ENCODE measurements at places on chromosomes 16 and 17.

DNA sequence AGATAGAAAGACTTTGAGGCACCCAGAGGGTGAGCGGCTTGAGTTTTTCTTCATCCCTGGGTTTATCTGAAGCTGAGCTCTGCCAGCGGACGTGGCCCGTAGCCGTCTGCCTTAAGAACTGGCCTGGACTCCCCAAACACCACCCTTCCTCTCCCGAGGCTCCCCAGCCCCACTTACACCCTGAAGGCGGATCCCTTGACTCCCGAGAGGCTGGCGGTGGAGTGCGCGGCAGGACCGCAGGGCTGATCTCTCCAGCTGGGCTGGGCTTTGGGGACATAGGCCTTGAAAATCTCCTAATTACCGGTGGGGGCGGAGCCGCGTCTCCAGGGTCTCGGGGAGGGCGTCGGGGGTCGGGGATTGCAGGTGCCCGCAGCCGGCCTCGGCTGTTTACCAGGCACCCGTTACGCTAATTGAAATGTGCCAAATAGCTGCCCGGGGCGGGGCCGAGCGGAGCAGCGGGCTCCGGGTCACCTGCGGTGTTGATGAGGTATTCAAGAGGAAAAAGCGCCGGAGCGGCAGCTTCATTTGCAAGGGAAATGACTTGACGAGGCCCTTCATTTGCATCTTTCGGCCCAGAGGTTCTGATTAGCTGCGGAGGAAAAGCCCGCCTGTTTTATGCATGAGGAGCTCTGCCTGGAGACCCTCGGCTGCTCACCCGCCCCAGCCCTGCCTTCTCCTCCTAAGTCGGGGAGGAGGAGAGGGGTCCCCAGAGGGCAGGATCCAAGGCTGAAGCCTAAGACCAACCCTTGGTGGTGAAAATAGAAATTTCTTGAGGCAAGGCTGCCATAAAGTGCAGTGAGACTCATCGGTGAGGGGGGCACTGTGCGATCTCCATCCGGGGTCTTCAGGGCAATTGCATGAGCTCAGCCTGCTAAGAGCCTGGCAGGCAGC, 100.7 kb downstream of the MGAT5B start:
- peak; percentile 60 for DNase-seq

GRCh38 chr17:36546418-36547093, 1.8 kb downstream of the GGNBP2 start:
- no peak for DNase-seq

GRCh38 chr17:21573961-21574610, 118.2 kb upstream of the KCNJ18 start:
- peak; percentile 32 for DNase-seq

DNA sequence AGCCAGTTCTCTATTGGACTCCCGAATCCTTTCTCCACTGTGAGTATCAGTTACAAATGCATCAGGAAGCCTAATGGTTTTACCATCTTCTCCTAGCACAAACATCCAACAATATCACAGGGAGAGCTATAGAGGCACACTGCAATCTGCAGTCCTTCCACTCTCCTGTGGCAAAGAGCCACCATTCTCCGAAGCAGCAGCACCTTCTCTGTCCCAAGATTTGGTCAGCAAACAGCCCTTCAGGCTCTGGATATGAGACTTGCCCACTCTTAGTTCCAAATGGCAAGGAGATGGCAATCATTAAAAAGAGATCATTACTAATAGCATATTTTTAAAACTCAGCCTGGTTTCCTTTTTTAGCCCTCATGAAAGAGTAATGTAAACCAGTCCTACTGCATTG, 223.4 kb downstream of the HS3ST3A1 start:
- no peak for DNase-seq

DNA sequence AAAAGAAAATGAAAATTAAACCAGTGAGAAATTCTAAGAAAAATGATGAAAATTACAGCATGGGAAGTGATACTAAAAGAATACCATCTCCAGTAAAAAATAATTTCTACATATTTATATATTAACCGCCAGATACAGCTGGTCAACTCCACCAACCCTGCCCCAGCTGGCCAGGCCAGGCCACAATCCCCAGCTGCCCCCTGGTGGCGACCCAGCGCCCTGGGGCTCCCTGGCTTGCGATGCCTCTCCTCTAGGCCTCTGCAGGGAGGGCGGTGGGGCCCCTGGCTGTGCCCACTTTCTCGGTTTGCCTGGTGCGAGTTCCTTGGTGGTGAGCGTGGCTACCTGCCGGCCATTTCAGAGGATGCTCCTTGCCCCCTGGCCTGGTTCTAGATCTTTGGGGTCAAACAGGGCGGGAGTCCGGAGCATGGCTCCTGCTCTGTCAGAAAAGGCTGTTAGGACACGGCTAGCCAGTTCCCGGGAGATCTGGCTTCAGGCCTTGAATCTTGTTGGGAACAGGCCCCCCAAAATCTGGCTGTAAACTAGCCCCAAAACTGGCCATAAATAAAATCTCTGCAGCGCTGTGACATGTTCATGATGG, 14.5 kb downstream of the GLIS2 start:
- DNase-seq: peak; percentile 86

DNA sequence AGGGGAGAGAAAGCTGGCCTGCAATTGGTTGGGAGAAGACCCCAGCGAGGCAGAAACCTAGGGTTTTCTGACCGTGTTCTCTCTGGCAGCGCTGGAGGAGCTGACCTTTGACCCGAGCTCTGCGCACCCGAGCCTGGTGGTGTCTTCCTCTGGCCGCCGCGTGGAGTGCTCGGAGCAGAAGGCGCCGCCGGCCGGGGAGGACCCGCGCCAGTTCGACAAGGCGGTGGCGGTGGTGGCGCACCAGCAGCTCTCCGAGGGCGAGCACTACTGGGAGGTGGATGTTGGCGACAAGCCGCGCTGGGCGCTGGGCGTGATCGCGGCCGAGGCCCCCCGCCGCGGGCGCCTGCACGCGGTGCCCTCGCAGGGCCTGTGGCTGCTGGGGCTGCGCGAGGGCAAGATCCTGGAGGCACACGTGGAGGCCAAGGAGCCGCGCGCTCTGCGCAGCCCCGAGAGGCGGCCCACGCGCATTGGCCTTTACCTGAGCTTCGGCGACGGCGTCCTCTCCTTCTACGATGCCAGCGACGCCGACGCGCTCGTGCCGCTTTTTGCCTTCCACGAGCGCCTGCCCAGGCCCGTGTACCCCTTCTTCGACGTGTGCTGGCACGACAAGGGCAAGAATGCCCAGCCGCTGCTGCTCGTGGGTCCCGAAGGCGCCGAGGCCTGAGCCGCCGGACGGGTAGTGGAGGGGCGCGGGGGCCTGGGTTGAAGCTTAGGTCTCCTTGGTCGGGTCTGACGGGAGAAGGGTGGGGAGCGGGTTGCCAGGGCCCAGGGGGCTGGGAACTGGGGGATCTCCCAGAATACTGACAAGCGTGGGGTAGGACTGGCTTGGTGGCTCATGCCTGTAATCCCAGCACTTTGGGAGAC, 7.4 kb upstream of the PYDC1 start:
- DNase-seq: no peak

GRCh38 chr17:70968302-70968701, 799.0 kb downstream of the KCNJ2 start:
- DNase-seq: no peak

DNA sequence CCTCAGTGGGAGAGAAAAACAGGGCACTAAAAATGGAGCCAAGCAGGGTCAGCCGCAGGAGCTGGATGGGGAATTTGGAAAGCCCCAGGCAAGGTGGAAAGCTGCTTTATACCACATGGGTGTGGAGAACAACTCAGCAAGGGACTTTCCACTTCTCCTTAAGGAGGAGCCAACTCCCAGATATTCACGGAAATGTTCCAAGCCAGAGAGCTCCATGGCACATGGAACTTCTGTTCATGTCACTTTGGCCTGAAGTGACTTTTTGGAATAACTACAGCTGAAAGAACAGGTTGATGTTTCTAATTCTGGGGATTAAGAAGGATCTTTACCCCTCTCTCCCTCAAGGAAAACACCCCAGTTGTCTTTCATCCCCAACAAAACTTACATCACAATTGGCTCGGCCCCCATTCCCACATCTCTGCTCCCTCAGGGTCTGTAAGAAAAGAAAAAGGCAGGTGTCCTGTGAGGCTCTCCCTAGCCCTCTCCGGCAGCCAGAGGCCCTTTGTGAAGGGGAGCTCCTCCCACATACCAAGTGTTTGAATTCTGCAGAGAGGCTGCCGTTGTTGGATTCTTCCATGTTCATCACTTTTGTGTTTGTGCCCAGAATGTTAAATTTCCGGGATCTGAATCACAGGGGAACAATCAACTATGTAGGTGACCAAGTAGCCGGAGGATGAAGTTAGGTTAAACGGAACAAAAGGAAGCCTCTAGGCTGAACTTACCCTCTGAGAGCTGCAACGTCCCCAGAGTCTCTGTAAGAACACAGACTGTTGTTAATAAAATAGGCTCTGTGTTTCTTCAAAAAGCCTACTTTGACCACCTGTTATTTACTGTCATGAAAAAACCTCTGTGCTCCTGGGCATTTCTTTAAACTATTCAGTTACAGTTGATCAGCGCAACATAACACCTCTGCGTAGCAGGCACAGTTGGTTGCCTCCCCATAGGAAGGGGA, 41.0 kb downstream of the STAT5A start:
- DNase-seq: no peak

GRCh38 chr16:53583401-53583800, 80.4 kb upstream of the AKTIP start:
- no peak for DNase-seq

- no peak for DNase-seq
Measured at GRCh38 chr17:38507436-38507835, 79.2 kb downstream of the ARHGAP23 start.

DNA sequence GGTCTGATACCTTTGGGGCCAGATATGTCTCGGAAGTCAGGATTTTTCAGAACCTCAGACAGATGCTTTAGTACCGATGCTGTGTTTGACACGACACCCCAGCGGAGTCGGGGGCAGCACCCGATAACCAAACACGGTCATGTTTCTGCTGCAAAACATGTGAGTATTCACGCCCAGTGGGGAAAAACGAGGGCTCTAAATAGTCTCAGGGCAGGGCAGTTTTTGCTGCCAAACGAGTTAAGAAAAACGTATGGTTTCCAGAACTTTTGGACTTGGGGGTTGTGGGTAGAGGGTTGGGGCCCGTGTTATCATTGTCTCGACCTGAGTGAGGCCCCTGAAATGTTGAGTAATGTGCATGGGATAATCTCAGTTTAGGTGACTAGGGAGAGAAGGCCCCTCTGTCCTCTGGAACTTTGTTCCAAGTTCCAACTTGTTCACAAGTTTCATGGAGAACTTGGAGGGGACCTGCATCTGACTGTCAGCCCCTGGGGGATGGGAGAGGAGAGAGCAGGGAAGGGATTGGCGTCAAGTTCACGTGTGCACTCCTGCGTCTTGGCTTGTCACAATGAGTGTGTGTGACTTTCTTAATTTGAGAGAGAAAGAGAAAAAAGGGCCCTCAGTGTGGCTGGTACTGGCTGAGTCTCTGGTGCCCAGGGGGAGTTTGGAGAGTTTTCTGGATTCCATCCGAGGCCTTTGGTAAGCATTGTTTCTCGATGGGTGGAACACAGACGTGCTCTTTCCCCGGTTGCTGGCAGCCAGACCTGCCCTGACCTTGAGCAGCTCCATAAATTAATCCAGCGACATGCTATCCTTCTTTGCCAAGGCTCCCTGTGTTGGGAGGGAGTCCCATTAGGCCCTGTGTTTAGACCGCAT, 83.9 kb upstream of the CIBAR2 start:
- no peak for DNase-seq

DNA sequence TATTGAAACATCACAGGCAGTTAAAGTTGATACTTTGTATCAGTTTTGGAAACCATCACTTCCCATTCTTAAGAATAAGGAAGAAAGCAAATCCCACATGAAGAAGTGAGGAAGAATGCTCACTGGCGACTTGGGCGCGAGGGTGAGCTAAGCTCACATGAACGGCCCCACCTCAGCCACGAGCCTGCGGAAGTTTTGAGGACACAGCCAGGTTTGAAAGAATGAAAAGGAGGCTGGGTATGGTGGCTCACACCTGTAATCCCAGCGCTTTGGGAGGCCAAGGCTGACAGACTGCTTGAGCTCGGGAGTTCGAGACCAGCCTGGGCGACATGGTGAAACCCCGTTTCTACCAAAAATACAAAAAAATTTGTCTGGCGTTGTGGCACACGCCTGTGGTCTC, 110.3 kb upstream of the CHMP6 start:
- no peak for DNase-seq

GRCh38 chr16:27379919-27380318, 22.1 kb upstream of the IL21R start:
- DNase-seq: no peak

DNA sequence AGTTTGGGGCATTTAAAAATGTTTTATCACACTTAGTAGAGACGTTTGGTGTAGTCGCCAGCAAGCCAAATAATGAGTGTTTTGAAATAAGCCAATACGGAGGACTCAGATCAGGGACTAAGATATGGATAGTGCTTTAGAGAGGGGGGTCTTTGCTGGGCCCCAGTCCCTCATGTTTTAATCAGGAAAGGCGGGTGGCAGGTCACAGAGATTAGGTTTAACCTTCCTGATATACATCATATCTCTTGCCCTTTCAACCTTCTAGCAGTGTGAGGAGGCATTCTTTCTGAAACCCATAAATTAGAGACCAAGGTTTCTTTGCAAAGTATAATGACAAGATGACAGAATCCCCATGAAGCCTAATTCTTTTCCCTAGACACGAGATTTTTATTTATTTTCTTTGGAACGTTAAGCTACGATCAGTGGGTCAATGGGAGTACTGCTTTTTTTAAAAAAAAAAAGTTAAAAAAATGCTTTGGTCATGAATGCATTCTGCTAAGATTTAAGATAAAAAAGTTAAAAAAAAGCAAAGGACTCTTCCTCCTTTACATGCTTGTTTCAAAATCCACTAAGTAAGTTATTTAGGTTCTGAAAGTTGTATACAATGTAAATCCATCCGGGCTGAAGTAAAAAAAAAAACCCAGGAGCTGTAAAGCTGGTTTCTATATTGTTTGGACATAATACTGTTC, 572.1 kb upstream of the SALL1 start:
- no peak for DNase-seq

DNA sequence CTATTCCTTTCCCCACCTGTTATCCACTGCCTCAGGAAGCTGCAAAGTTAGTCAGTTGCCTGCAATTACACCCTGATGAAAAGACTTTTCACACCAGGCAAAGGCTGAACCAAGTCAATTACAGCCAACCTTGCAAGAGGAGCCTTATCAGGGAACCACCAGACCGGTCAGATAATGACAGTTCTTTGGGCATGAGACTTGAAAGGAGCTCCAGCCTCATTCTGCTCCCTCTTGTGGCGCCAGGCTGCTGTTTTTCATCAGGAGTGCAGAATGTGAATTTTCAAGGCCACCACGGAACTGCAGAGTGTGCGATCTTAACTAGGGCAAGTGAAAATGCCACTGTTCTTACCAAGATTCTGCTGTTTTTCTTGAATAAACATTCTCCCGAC, 22.5 kb downstream of the DNAI2 start:
- no peak for DNase-seq

GRCh38 chr17:70813355-70813930, 644.1 kb downstream of the KCNJ2 start:
- no peak for DNase-seq
